ENCODE measurements at places on chromosomes 1 and 21. TPM values are rescaled to one million over a fixed set of nuclear protein-coding genes. Genes with fewer than 3 reads are reported as not detected.

DNA sequence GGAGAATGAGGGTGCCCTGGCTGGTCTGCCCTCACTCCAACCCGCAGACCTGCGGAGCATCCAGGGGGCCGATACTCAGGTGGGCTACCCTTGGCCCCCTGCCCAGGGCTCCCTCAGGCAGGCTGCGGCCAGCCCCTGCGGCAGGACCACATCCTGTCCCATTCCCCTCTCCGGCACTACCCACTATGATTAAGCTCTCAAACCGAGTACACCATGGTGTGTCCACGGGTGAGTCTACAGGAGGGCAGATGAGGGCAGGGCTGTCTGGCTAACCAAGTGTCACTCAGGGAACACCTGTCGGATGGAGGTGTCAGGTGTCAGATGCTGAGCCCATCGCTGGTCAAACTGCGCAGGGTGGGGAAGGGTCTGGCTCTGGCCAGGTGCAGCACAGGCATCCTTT lies 47.2 kb downstream of the SLC66A1 start:
- no peak for DNase-seq

- DNase-seq, result no peak
Observed at GRCh38 chr21:46442938-46443337, 15.8 kb upstream of the DIP2A start.

The KRTAP19-1 gene
- not detected for total RNA-seq

- DNase-seq, result no peak
Observed at GRCh38 chr1:194598098-194598497, 1411.7 kb upstream of the B3GALT2 start.

DNA sequence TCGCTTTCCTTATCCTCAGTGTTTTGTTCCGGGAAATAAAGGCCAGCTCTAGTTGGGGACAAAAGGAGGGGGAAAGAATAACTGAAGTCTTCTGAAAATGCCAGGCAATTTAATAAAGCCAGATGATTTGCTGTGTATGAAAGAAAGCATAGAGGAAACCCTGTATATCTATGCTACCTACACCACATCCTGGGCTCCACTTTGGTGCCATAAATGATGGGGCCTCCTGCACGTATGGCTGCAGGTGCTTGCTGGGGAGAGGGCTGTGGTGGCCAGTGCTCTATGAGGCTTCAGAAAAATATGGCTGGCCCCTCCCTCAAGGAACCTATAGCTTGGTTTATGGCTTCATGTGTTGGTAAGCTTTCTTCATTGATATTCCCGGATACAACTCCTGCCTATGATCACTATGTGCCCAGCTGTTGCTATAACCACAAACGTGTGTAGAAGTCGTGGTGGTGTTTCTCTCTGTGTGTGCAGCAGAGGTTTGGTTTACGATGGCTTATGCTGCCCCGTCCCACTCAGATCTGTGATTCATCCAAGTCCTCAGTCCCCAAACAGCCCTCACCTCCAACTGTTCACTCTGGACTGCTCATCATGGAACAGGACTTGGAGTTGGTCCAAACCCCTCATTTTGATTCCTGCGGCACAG lies 59.5 kb downstream of the BACE2 start:
- DNase-seq, result peak; percentile 18

The DIO1 gene
- not detected for total RNA-seq

DNA sequence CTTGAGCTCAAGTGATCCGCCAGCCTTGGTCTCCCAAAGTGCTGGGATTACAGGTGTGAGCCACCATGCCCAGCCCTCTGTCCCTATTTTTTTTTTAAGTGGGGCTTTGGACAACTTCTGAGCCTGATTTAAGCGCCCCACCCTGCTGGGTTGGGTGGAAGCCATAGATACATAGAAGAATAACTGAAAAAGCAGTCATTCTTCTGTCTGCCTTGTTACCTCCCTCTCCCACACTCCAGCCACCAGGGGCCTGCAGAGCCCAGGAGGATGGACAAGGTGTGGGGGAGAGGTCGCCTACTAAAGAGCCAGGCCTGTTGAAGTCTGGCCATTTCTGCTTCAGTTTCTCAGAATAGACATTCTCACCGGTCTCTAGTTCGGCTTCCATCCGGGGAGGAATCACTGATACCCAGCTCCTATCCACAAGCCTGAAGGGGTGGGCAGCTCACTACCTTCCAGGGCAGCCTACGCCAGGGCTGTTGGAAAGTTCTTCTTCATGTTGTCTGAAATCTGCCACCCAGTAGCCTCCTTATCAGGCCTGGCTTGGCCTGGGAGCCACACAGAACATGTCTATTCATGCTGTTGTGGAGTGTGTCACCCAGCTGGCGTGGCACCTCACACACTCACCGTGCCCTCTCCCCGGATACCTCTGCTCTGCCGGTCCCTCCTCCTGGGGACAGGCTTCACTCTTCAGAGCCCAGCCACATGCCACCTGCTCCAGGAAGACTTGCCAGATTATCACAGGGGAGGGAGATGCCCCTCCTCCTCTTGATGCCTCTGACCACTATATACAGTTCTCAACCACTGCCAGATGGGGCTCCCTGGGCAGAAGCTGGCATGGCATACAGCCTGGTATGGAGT lies 27.7 kb downstream of the KNCN start:
- no peak for DNase-seq

- peak; percentile 22 for DNase-seq
Observed at GRCh38 chr1:7420470-7421100, 350.5 kb upstream of the VAMP3 start.

DNA sequence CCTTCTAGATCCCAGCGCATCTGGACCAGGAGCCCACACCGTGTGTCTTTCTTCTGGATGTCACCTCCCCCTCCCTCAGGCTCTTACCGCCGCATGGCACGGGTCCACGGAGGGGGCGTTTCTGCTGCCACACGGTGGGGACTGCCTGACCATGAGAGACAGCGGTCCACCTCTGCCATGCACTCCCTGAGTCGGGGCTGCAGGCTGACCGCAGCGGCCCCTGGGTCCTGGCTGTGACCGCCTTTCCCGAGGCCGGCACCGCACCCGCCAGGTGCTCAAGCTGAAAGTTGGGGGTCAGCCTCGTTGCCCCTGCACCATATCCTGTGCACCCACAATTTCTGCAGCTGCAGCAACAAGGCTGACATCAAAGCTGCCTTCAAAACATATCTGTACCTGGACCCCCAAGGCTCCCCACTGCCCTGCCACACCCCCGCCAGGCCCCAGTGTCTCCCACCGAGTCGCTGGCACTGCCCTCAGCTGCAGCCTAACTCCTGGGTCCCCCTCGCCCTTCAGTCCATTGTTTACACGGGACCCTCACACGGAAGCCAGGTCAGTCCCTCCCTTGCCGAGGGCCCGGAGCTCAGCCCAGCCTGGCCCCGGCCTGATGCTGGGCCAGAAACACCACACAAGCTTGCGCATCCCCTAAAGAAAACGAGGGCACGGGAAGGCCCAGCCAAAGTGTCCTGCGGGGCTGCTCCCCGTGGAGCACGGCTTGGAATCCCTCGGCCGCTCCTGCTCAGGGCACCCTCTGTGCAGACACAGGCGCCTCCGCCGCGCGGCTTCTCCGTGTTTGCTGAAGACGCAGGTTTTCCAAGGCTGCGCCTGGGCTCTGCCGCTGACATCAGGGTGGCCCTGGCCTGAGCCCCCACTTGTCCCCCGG lies 51.9 kb downstream of the MORN1 start:
- DNase-seq, result no peak

DNA sequence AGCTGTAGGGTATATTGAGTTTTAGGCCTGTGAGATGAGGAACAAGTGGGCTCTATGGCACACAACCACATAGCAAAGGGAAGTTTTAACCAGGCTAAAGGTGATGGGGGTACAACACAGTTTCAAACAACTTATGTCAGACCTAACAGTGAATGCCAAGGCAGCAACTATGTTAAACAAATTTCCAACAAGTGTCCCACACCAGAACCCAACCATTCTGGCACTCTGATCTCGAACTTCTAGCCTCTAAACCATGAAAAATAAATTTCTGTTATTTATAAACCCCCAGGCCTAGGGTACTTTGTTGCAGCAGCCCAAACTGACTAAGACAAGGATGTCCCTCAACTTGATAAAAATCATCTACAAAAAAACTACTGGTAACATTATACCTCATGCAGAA lies 52.3 kb upstream of the INSL5 start:
- DNase-seq, result no peak

GRCh38 chr21:44331650-44332307 lies 7.4 kb downstream of the CFAP410 start:
- DNase-seq, result no peak

The LCE1C gene
- not detected for total RNA-seq

GRCh38 chr1:169466259-169467230 lies 19.2 kb downstream of the SLC19A2 start:
- no peak for DNase-seq

GRCh38 chr1:98839840-98840239 lies 164.8 kb downstream of the PLPPR5 start:
- no peak for DNase-seq

The SPRR2G gene
- total RNA-seq, result not detected

- DNase-seq, result no peak
Observed at GRCh38 chr1:242187816-242188215, 188.9 kb upstream of the MAP1LC3C start.

GRCh38 chr21:38913893-38914527 lies 108.3 kb downstream of the ETS2 start:
- DNase-seq, result no peak

DNA sequence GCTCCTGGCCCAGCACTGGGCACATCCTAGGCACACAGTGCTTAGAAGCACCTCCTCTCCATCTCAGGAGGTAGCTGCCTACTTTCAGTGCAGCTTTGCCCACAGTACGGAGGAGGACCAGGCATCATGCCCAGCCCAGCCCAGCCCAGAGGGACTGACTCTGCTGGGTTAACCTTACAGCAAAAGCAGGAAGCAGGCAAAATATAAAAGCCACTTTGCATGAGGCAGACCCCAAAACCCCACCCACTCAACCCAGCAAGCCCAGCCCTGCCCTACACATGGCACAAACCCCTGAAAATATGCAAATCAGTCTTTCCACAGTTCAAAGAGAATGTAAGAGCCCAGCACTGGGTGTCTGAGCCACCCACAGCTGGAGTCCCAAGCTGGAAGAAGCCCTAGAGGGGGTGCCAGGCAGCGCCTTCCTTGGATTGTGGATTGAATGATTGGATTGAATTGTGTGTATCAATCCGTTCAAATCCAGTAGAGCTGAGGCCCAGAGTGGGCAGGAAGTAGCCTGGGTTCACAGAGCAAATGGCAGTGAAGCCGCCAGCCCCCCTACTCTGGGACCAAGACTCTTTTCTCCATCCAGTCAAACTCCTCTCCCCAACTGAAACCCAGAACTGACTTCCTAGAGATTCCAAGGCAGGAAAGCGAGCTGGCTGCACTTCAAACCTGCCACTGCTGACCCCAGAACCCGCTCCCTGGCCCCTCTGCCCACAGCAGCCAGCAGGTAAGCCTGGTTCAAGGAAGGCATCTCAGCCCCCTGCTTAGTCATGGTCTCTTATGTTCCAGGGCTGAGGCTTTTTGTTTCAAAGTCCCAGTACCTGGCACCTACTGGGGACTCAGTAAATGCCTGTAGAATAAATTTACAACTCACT lies 117.7 kb downstream of the LACTBL1 start:
- DNase-seq, result no peak

DNA sequence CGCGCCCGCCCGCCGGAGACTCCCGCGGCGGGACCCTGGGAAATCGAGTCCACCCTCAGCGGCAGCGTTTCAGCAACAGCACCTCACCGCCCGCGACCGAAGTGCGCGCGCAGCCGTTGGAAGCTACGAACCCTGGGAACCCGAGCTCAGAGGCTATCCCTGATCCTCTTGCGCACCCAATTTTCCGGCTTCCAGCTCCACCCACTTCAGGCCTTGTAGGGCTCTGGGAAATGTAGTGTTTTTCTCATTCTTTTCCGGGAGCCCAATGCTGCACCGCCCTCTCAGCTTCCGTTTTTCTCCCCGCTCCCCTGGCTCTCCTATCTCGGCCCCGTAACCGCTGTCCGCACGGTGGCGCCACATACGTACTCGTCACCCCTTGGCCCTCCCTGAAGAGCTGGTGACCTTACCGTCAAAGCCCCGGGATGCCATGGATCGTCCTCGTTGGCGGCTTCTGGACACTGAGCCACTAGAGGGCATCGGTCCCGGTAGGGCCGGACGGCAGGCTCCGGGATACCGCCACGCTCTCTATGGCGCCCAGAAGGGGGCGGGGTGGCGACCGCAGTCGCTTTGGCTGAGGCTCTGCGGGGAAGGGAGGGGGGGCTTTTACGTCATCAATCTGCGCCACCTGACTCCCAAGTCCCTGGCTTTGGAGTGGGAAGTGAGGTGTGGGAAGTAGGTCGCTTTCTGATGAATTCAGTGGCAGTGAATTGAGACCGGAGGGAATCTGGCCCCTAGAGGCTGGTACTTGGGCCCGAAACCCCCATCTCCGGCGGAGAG lies at the start of the genes ODR4 and TPR:
TSS of gene ODR4 (plus strand) at position 687 of the 777 bp plus-strand sequence. CDS start 3,948 bp downstream, outside the sequence.
TSS of gene TPR (minus strand) at position 102 of the 777 bp plus-strand sequence. CDS start 225 bp downstream, outside the sequence.
- peak; percentile 98 for DNase-seq

The RGS2 gene
- total RNA-seq, result 42.5 TPM

DNA sequence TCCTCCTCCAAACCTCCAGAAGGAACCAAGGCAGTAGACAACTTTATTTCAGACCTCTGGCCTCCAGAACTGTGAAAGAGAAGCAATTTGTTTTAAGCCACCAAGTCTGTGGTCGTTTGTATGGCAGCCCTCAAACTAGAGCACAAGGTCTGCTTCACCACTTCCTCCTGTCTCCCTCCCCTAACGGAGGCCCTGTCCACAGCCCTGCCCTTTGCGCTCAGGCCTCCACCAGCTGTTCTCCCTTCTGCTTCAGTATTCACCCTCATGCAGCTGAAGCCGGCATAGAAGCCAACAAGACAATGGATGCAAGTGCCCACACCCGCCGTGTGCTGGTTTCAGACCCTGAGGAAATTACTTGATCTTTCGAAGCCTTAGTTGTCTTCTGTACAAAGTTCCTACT lies 364.1 kb downstream of the HHAT start:
- DNase-seq, result no peak

- peak; percentile 82 for DNase-seq
Observed at GRCh38 chr1:47189844-47190508, at the start of gene PDZK1IP1. TSS of gene PDZK1IP1 (minus strand) at chr1:47190036. CDS start at chr1:47189932, 104 bp downstream.

The SPRR5 gene
- not detected for total RNA-seq

The TACSTD2 gene
- 5.0 TPM for total RNA-seq

- no peak for DNase-seq
Observed at GRCh38 chr1:168019407-168019806, 82.5 kb upstream of the MPC2 start.

The NCF2 gene
- total RNA-seq, result 29.6 TPM

- DNase-seq, result no peak
Observed at GRCh38 chr1:243791586-243792267, 58.3 kb downstream of the AKT3 start.

GRCh38 chr1:76374086-76374485 lies 299.5 kb downstream of the ST6GALNAC3 start:
- DNase-seq, result no peak

GRCh38 chr1:93394514-93394913 lies 48.8 kb downstream of the DR1 start:
- DNase-seq, result no peak

- DNase-seq, result no peak
Observed at GRCh38 chr1:14841456-14841855, 243.0 kb downstream of the KAZN start.

The NCAM2 gene
- total RNA-seq, result 41.2 TPM

- no peak for DNase-seq
Observed at GRCh38 chr1:205169248-205169647, 42.3 kb downstream of the DSTYK start.

The CD101 gene
- 1.0 TPM for total RNA-seq

DNA sequence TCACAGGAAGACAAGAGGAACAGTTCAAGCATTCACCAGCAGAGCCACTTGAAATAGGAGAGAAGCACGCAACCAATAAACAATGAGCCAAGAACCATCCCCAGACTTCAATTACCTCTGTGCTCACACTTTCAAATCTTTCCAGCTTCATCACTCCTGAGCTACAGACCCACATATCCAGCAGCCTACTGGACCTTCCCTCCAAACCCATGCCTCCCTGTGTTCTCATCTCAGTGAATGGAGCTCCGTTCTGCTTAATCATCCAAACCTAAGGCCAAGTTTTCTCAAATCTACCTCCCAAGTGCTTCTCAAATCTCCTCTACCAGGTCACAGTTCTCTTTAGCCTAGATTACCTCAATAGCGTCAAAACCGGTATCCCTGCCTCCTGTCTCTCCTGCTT lies 3.7 kb downstream of the PEF1 start:
- DNase-seq, result no peak
